ENCODE measurements at places on chromosomes 1 and 21. TPM values are rescaled to one million over a fixed set of nuclear protein-coding genes. Genes with fewer than 3 reads are reported as not detected.

DNA sequence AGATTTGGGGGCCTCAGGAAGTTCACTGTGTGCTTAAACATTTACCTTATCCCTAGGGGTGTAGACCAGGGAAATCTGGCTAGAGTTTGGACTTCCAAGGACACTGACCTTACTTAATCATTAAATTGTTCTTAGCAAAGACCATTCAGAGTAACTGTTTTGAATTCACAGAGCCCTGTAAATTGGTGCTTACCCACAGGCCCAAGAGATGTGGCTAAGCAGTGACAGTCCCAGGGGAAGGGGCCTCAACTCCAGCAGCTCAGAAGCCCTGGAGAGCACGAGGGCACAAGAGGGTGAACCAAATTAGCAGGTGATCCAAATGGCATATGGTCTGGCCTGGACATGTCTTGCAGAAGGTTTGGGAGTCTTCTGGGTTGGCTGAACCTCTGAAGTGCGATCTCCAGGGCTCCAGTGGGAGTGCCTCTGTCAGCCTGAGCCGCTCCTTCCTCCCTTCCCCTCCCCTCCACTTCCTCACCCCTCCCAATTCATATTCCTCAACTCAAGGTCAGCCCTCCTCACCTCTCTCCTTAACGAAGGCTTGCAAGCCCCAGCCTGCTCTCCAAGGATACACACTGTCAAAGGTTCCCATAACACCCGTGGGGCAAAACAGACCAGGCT is 4.3 kb downstream of the PAQR7 start:
- peaks cover 44% of the 10 kb centered on the region for H3K4me1 ChIP-seq
- H3K4me3 ChIP-seq = no peak overlapping the region
- DNase-seq = peak; percentile 50

The MNDA gene
- not detected for total RNA-seq

DNA sequence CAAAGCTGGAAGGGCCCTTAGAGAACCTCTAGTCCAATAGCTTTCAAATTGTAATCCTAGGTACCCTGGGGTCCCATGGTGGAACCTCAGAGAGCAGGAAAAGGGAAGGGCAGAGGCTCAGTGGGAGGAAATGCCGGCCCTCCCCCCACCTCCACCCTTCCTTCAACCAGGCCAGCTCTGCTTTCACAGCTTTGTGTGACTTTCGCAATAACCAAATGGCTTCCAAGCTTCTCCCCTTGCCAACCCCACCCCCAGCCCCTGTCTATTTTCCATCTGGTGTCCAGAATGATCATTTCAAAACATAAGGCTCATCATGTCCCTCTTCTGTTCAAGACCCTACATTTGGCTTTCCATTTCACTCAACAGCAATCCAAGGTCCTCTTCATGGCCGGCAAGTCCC is 74.4 kb downstream of the CD58 start:
- H3K27ac ChIP-seq = no peak overlapping the region
- no peaks in the 10 kb centered on the region for H3K27me3 ChIP-seq
- no peaks in the 10 kb centered on the region for H3K36me3 ChIP-seq
- DNase-seq = no peak
- H3K4me3 ChIP-seq = no peak overlapping the region

DNA sequence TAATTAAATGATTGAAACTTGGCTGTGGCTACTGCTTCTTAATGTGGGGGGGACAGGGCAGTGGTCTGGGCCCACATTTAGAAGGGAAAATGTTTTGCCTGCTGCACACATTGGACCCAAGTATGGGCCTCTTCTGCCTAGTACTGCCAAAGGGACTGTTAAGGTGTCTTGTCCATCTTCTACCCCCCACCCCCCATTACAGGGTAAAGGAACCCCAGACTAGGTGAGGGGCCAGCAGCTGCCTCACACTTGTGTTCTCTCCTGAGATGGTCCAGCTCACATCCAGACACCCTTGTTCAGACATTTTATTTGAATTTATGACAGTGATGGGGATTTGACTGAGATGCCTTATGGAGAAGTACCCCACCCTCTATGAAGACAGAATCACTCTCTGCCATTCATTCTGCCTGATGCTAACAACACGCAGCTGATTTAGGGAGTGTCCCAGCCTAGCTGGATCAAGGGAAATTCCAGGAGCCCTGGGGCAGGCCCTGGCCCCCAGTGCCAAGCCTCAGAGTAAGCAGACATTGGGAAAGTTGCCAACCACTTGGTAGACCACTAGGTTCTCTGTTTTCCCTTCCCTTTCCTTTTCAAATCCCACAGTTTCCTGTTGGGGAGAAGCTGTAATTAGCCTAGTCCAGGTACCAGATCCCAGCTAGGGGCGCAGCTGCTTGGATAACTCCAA is 42.1 kb downstream of the YARS1 start:
- H3K27ac ChIP-seq = no peak overlapping the region
- DNase-seq = no peak
- no peak overlapping the region for H3K4me3 ChIP-seq
- H3K36me3 ChIP-seq = peaks cover 89% of the 10 kb centered on the region
- H3K4me1 ChIP-seq = peaks cover 24% of the 10 kb centered on the region

DNA sequence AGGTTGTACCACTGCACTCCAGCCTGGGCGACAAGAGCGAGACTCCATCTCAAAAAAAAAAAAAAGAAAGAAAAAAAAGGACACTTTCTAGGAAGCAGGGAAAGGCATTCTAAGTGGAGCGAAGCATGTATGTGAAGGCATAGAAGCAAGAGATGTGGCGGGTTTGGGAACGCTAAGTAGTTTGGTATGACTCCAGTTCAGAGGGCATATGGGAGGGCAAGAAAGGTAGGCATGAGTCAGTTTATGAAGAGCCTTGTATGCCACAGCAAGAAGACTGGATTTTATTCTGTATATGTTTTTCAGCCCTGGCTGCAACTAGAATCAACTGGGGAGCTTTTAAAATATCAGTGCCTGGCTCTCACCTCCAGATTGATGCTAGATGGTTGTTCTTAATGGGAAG is 4.4 kb upstream of the ELOVL1 start:
- no peak overlapping the region for H3K4me3 ChIP-seq
- peaks cover 24% of the 10 kb centered on the region for H3K4me1 ChIP-seq
- no peak overlapping the region for H3K27ac ChIP-seq
- H3K36me3 ChIP-seq = no peaks in the 10 kb centered on the region

The FAM3B gene
- total RNA-seq = not detected

GRCh38 chr1:182281541-182281940 is 110.0 kb downstream of the GLUL start:
- no peaks in the 10 kb centered on the region for H3K36me3 ChIP-seq
- peaks cover 3% of the 10 kb centered on the region for H3K4me1 ChIP-seq
- DNase-seq = peak; percentile 31
- H3K4me3 ChIP-seq = no peak overlapping the region

The FAM151A gene
- total RNA-seq = not detected

The OR2L2 gene
- total RNA-seq = 0.09 TPM

DNA sequence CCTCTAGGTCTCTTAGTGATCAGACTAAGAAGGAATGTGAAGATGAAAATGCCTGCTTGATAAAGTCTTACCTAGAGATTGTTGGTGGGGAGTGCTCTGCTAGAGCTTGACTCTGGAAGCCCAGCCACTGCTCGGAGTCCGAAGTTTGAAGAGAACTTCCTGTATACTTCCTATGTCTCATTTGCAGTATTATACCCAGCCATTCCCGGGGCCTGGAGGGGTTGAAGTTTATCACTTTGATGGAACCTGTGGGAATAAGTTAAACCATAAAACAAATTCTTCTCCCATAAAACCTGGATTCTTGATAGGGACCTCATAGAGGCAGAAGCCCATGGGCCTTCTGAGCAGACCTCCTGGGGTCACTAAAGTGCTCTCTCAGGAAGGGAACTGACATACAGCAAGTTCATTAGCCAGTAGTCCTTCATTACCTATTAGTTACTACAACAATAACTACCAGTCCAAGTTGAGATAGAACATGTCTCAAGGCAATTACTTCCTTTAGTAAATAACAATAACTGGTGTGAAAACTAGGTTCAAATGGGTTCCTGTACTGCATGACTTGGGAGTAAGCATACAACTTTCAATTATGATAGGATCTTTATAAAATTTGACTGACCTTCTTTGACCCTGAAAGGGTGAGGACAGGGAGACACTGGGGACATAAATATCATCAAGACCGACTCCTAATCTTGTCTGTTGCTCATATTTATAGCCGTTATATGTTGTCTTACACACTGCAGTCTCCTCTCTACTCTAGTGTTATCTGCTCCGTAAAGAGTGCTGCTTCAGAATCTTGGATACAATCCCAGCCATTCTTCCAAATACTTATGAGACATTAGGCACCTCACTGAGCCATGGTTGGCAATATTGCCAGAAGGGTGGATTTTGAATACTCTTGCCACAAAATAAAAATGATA is at the start of gene OR6N1:
Gene OR6N1 (minus strand): TSS at position 246 of the 917 bp plus-strand sequence. CDS start 5,513 bp downstream, outside the sequence.
- H3K4me3 ChIP-seq = no peak within 1 kb of the TSS
- H3K4me1 ChIP-seq = peaks cover 7% of the 10 kb centered on the region
- peak within 1 kb of the TSS; percentile 16 for H3K27ac ChIP-seq
- H3K36me3 ChIP-seq = no peaks in the 10 kb centered on the region
- no peaks in the 10 kb centered on the region for H3K27me3 ChIP-seq
- peak; percentile 27 for DNase-seq

The PLCH2 gene
- 0.16 TPM for total RNA-seq

GRCh38 chr1:208324005-208324404 is 79.8 kb upstream of the PLXNA2 start:
- no peak overlapping the region for H3K4me3 ChIP-seq
- no peak overlapping the region for H3K27ac ChIP-seq
- H3K36me3 ChIP-seq = no peaks in the 10 kb centered on the region
- H3K4me1 ChIP-seq = no peaks in the 10 kb centered on the region
- no peaks in the 10 kb centered on the region for H3K27me3 ChIP-seq

The RNU1-4 gene
- 2,538 TPM for total RNA-seq

DNA sequence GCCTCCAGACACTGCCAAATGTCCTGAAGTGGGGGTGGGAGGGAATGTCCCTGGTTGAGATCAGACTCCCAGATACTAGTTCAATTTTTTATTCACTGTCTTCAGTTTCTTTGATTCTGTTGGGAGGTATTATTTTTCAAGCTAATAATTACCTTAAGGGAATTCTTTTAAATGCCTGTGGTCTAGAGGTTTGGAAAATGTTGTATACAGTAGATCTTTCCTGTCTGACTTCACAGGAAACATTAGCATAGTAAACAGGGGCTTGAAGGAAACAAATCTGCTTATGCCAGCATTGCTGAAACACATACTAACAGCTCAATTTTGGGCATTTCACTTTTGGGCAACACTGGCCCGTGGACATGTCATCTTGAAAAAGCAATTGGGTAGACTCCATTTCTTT is 84.3 kb upstream of the HP1BP3 start:
- no peak overlapping the region for H3K27ac ChIP-seq
- no peak for DNase-seq
- no peak overlapping the region for H3K4me3 ChIP-seq
- H3K4me1 ChIP-seq = no peaks in the 10 kb centered on the region

The TMEM240 gene
- total RNA-seq = 1.3 TPM

The S100A1 gene
- 12.7 TPM for total RNA-seq

DNA sequence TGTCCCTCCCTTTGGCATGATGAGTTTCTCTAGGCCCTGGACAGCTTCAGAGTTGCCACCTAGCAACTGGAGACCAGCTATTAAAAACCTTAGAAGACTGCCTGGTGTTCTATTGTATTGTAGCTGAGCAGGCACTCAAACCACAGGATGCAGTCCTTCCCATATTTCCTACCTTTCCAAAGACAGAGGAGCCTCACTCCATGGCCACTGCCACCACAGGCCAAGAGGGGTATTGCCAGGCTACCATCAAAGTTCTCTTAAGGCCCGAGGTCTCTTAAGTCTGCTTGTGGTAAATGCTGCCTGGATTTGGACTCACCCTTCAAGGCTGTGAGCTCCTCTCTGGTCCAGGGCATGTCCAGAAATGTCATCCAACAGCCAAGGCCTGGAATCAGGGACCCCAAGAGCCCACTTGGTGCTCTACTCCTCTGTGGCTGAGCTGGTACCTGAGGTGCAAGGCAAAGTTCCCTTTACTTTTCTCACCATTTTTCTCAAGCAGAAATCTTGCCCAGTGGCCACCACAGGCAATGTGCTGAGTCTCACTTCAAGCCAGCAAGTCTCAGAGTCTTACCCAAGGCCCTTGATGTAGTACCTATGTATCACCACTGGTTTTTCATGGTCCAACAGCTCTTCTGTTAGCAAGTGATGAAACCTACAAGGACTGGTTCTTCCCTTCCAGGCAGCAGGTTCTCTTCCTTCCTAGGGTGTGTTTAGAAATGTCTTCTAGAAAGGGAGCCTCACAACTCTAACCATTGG is 269.4 kb downstream of the AMY1C start:
- no peak for DNase-seq
- H3K36me3 ChIP-seq = no peaks in the 10 kb centered on the region
- H3K4me1 ChIP-seq = no peaks in the 10 kb centered on the region
- H3K27me3 ChIP-seq = no peaks in the 10 kb centered on the region

DNA sequence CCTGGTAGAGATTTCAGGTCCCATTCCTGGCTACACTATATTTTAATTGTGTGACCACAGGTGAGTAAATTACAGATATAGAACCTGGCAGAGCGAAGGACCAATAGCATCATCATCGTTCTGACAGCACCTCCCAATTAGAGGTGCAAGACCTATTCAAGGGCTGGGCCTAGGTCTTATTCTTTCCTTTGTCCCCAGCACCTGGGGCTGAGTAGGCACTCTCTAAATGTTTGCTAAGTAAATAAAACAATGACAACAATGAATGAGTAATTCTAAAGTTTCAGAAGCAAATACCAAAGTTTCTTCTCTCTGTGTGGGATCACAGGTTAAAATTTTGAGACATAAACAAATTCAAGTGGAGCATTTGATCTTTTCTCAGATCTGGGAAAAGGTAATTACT is 32.7 kb downstream of the BEND5 start:
- H3K27ac ChIP-seq = no peak overlapping the region
- no peaks in the 10 kb centered on the region for H3K4me1 ChIP-seq
- H3K4me3 ChIP-seq = no peak overlapping the region
- no peaks in the 10 kb centered on the region for H3K36me3 ChIP-seq

The BRINP3 gene
- total RNA-seq = 0.31 TPM

The DOP1B gene
- 1.8 TPM for total RNA-seq

GRCh38 chr1:155970531-155971167 is 7.7 kb downstream of the ARHGEF2 start:
- peaks cover 52% of the 10 kb centered on the region for H3K4me1 ChIP-seq
- H3K4me3 ChIP-seq = 0 out of 2 replicates have a peak overlapping the region, but pooled peaks have one; percentile 9
- DNase-seq = peak; percentile 80
- peak overlapping the region; percentile 83 for H3K27ac ChIP-seq
- H3K36me3 ChIP-seq = peaks cover 79% of the 10 kb centered on the region

The CRYAA gene
- total RNA-seq = not detected

DNA sequence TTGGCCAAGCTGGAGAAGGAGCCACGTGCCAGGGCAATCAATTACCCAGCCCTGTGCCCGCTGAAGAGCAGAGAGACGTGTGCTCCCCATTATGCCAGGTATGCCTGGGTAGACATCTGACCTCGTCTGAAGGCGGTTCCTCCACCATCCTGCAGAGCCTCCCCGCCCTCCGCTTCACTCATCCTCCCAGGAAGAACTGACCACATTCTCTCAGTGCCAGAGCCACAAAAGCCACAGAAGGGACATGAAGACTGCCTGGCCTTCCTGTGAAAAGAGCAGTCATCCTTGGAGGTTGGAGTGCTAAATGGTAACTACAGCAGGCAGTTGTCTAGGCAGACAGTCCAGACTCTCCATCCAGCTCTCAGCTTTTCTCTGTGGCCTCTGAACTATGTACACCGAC is 12.0 kb downstream of the SYT2 start:
- H3K27ac ChIP-seq = no peak overlapping the region
- no peaks in the 10 kb centered on the region for H3K36me3 ChIP-seq
- H3K4me1 ChIP-seq = no peaks in the 10 kb centered on the region
- DNase-seq = no peak
- H3K4me3 ChIP-seq = no peak overlapping the region

GRCh38 chr1:29966526-29967045 is 730.3 kb downstream of the PTPRU start:
- DNase-seq = no peak
- H3K27me3 ChIP-seq = no peaks in the 10 kb centered on the region

Measured in K562 (cell line).